Activated CD4-positive, alpha-beta T cell treated with anti-CD3 and anti-CD28 coated beads, Interleukin-2, Interleukin-6, amounts not matched to agents 100 ng/mL and 50 ng/mL, durations not matched to agents 16 hours and 8 hours (primary cell): ENCODE measurements at places on chromosomes 3 and 15.

GRCh38 chr3:133488785-133489367 lies 84.6 kb upstream of the CDV3 start:
- DNase-seq: no peak

DNA sequence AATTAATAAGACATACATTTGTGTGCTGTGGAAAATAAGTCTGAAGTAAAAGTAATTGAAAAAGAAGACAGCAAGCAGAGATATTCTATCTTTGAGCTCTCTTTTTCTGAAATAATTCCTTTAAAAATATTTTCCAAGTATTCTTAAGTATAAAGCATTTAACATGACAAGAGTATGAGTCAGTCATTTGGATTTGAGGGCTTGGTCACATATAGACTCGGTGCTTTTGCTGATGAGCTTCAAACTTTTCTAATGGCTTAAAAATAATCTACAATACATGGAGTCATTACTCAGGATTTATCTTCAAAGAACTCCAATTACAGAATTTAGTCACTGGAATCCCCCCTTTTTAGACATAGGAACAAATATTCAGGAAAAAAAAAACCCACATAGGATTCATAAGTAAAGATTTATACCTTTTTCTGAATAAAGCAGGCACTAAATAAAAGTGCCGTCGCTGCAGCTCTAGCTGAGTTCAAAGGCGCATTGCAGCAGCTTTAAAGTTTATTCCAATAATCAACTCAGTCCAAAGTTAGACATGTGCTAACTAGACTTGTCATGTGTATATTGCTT lies 147.5 kb downstream of the CTNNB1 start:
- no peak for DNase-seq

DNA sequence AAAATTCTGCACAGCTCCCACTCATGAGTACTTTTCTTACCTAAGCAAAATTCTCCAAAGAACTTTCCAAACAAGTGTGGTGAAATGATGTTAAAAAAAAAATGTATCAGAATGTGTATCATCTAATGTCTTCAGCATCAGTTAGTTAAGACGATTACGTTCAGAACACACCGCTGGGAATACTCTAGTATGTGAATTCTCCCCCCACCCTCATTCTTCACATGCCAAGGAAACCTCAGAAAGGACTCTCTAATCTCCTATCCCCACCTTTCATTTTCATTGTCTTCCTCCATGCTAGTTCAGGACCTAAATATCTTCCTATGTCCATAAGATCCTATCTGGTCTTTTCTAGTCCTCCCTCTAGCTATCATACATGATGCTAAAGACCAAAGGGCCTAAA lies 457.4 kb downstream of the SHQ1 start:
- DNase-seq: no peak

DNA sequence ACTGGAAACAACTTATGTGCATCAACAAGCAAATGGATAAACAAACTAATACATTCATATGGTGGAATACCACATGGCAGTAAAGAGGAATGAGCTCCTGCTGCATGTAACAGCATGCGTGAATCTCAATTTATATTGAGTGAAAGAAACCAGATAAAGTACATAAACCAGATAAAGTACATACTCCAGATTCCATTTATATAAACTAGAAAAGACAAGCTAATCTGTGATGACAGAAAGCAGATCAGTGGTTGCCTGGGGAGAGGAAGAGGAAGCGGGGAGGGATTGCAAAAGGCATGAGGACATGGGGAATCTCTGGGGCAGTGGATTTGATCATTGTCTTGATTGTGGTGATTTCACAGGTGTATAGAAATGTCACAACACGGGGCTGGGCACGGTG lies 34.2 kb downstream of the LIMD1 start:
- DNase-seq: no peak

GRCh38 chr3:52073490-52073889 lies 17.1 kb upstream of the DUSP7 start:
- DNase-seq: no peak

GRCh38 chr15:97993310-97993738 lies 32.8 kb downstream of the ARRDC4 start:
- DNase-seq: no peak

- no peak for DNase-seq
Observed at GRCh38 chr3:27939940-27940339, 217.8 kb upstream of the EOMES start.
